CD8-positive, alpha-beta memory T cell (primary cell): ENCODE measurements at places on chromosomes 1 and 21.

DNA sequence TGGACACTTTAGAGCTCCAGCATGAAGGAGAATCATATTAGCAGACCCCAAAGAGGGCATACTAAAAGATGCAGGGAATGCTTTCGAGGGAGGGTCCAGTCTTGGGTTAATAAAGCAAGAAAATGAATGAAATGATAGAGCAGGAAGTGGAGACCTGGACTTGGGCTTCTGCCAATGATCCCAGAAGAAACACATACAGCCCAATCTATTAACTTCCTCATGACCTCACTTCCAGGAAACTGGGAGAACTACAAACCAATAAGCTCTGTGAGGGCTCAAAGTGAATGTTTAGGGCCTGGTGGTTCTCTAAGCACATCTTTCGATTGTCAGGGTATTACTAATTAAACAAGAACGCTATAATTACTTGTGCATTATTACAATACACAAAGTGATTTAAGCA is 53.6 kb upstream of the SSX2IP start:
- no peak for DNase-seq

- DNase-seq = no peak
Measured at GRCh38 chr1:160752924-160753323, 13.9 kb downstream of the SLAMF7 start.

DNA sequence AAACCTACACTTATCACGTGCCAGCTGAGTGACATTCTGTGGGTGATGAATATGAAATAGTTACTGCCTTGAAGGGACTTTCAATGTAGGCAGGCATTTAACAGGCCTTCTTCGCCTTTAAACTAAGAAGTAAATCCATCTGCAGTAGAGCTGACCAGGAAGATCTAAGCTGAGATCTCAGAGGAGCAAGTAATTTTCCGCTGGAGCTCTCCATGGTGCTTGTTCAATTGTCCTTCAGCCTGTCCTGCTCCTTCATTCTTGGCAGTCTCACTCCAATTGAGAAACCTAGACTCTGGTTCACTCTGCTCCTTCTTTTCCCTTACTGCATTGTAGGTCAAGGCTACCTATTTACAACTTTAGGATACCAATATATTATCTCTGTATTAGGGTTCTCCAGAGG is 183.5 kb downstream of the HMCN1 start:
- DNase-seq = no peak

GRCh38 chr1:225533238-225533637 is 105.4 kb upstream of the LBR start:
- DNase-seq = no peak

- DNase-seq = no peak
Measured at GRCh38 chr1:206859082-206859521, 6.3 kb upstream of the IL20 start.

DNA sequence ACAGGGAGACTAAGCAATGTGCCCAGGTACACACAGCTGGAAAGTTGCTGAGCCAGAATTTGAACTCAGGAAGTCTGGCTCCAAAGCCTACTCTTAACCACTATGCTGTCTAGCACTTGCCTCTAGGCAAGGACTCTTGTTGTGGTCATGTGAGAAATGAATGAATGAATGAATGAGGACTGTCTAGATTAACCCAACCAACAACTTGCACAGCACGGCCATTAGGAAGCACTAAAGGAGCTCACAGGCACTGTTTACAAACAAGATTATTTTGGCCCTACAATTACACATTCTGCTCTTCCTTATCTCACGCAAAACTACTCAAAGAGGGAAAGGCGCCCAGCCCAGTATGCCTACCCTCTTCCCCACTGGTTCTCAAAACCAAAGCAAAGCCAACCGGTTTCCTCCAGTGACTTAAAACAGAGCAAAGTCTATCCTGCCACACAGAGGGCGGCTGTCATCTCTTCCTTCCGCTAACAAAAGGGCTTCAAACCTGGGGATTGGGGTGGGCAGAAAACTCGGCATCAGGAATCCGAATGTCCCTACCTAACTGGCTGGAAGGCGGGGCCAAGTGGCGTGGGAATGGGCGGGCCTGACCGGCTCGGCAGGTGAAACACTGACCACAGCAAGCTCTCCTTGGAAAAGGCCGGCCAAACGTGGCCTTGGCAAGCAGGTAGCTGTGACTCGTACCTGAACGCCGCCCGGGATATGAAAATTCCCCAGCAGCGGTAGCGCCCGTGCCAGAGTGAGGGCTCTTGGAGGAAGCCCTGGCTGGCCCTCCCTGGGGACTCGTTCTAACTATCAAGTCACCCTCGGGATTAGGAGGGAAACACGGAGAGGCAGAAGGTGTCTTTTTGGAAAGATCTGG is 948 bp downstream of the STK40 start:
- peak; percentile 54 for DNase-seq

GRCh38 chr1:8004113-8004802 is 21.9 kb downstream of the ERRFI1 start:
- no peak for DNase-seq

GRCh38 chr21:25494804-25495203 is 112.5 kb downstream of the MRPL39 start:
- DNase-seq = no peak

DNA sequence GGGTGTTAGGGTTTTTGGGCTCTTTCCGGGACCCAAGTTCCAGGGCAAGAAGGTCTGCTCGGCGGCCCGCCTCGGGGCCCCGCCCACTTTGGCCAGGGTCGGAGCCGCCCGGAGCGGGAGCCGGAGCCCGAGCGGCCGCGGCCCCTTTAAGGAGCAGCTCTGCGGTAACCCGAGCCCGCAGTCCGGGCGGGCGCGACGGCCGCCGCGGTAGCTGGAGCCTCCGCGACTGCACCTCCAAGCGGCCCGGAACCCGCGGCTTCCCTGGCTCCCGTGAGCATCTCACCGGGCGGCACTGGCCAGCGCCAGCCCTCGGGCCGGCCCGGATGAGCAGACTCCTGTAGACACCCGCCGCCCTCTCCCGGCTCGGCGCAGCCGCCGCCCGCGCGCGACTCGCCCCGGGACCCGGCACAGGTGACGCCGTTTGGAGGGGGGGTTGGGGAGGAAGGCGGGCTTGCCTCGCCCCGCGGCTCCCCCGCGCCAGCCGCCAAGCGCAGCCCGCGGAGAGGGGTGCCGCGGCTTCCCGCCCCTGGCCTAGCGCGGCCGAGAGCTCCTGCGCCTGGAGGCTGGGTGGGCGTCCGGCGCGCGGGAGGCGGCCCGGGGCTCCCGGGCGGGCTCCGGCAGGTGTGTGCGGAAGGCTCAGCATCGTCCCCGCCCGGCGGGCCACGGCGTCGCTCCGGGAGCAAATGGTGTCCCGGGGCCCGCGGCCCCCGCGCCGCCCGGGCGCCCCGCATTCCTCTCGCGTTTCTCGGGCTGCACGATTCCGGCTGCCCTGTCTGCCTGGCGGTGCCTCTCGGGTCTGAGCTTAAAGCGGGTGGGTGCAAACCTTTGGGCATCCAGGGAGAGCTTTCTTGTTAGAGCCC is at the start of gene TLCD4:
Gene TLCD4 (plus strand): TSS at position 149 of the 860 bp plus-strand sequence. CDS start 26,547 bp downstream, outside the sequence.
- peak; percentile 15 for DNase-seq

GRCh38 chr1:15948595-15949452 is 27.1 kb downstream of the ZBTB17 start:
- no peak for DNase-seq

DNA sequence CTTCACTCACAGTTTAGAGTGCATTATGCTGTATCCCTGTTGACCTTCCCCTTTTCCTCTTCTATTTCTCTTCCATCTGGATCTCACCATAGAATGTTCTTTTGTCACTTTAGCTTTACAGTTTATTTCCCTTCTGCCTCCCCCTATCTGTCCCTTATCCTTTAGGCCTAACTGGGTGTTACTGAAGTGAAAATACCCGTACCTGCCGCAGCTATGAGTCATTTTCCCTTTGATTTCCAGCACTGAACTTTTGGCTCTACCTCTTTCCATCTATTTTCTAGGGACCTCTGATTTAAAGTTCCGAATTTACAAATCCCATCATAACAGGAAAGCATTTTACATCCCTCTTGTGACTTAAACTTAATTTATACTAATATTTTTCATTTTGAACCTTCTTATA is 19.7 kb downstream of the ITSN1 start:
- DNase-seq = no peak

DNA sequence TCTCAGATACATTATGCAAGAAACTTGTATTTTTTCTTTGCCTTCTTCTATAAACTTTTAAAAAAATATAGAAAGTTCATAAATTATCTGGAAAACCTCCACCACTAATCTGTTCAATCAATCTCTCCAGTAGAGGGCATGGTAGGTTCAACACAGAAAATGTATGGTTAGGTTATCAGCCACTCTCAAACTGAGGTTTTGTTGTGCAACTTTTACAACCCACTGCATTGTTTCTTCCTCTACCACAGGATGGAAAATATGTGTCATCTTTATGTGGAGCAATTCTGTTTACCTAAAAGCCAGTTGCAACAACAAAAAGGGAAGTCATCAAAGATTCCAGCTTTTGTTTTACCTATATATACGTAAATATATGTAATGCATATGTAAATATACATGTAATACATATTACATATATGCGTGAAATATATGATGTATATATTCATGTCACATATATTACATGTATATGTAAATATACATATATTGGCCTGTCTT is 3.0 kb upstream of the RGS2 start:
- no peak for DNase-seq

GRCh38 chr1:209702832-209703231 is 1.8 kb upstream of the HSD11B1 start:
- DNase-seq = no peak

DNA sequence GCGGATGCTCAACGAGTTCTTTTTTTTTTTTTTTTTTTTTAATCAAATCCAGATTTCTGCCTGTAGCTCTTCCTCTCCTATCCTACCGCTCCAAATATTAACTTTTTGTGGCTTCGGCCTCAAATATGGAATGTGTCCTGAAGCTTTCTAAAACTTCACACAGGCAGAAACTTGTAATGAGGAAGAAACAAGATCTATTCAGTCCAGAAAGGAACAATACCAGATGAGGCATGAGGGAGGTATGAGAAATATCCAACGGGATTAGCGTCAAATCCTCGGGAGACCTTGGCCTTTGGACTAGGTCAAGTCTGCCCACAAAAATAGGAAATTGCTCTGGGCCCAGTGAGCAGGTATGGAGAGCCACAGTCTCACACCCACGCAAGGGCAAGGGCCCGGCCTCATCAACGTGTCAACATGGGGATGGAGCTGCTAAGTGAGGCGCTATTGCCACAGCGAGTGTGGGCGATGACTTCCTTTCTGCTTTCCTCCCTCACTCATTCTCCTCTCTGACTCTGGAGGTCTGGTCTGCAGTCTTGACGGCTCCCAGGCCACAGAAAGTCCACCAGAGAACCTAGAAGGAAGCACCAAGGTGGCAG is 66.6 kb downstream of the BCAR3 start:
- DNase-seq = no peak

- DNase-seq = no peak
Measured at GRCh38 chr1:15229707-15230131, 17.3 kb upstream of the FHAD1 start.

DNA sequence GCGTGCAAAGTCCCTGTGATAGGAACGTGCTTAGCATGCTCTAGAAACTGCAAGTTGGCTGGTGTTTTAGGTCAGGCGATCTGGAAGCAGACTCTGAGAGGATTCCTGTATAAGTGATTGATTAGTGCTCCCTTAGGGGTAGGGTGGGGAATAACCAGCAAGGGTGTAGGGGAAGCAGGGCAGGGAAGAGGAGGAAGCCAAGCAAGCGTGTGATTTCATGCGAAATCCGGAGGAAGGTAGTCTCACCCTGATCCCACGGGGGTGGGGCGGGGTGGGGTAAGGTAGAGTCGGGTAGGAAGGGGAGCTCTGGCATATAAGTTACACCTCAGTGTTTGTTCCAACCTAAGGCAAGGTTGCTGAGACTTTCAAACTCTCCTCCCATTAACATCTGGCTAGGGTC is 24.9 kb upstream of the CTPS1 start:
- no peak for DNase-seq

- DNase-seq = no peak
Measured at GRCh38 chr1:105874621-105875020, 1181.9 kb upstream of the PRMT6 start.

DNA sequence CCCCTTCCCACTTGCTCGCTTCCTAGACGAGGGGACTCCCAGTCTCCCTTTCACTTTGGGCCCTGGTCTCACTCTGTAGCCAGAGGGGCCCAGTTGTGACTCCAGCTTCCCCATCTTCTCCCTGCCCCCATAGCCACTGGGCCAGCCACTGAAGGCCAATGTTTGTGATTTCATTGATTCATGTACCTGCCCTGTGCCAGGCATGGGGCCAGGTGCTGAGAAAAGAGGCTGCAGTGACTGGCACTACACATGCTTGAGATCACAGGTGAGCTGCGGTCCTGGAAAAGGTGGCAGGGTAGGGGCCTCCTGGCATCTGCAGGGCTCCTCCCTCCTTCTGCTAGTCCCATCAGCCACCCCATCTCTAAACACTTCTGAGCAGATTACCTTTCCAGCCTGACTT is 345.3 kb upstream of the VAMP3 start:
- peak; percentile 16 for DNase-seq

DNA sequence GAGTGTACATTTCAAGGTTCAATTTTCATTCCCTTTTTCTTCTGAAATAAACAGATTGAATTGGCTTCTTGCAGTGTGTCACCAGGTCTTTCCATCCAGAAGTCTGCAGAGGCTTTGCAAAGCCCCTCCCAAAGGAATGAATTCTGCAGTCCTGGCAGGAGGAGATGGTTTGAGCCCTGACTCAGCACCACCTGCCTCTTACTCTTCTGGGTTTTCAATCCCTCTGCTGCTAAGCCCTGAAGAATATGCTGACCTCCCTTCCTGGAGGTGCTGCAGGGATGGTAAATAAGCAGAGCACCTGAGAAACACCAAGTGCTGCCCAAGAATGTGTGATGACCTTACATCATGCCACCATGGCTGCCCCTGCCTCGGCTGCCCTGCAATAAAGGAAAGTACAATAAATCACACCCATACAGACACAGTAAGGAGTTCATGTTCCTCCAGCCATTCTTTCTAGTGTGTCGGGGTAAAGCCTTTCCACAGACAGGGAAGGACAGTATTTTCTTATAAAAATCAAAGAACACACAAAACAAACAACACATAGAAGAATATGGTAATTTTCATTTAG is 209.2 kb downstream of the ZNF326 start:
- DNase-seq = no peak

GRCh38 chr1:153597206-153597605 is 15.7 kb downstream of the S100A16 start:
- no peak for DNase-seq

DNA sequence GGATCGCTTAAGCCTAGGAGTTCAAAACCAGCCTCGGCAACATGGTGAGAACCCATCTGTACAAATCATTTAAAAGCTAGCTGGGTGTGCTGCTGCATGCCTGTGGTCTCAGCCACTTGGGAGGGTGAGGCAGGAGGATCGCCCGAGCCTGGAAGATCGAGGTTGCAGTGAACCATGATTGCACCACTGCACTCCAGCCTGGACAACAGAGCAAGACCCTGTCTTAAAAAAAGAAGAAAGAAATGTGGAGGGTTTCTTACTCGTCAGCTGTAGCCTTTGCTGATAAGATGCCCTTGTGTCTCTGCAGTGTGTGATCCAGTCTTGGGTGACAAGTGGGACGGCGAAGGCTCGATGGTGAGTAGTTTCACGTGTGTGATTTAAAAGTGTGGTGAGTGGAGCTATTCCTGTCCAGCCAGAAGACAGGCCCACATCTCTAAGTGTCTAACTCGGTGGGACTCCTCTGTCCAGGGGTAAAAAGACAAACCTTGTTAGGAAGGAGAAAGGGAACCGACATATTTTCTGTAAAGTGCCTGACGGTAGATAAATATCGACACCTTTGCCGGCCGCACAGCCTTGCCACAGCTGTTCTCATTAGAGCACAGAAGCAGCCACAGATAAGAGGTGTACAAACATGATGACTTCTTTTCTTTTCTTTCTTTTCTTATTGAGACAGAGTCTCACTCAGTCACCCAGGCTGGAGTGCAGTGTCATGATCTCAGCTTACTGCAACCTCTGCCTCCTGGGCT is 27.0 kb downstream of the PDXK start:
- DNase-seq = no peak
